ENCODE measurements at places on chromosomes 6 and 20.

- no peak for DNase-seq
Measured at GRCh38 chr20:62860924-62861691, 514 bp downstream of the TCFL5 start.

- no peak for DNase-seq
Measured at GRCh38 chr6:31920811-31921210, 6.7 kb upstream of the C2 start.

- DNase-seq = no peak
Measured at GRCh38 chr6:33897189-33897780, 93.5 kb upstream of the MLN start.

DNA sequence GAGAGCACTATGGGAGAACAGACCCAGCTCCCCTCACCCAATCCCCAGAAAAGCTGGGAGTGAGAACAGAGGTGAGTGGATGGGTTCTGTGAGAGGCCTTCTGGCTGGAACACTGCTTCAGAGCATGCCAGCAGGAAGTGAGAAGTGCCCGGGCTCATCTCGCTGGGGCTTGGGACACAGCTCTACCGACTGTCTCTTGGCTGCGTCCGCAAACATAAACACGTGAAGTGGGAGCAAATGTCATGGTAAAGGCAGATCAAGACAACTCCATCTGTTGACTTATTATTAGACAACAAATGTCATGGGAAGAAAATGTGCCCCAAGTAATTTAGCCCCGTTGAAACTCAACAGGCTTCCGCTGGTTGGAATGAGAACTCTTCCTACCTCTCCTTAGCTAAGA, 25.9 kb downstream of the GNAS-AS1 start:
- DNase-seq = no peak

DNA sequence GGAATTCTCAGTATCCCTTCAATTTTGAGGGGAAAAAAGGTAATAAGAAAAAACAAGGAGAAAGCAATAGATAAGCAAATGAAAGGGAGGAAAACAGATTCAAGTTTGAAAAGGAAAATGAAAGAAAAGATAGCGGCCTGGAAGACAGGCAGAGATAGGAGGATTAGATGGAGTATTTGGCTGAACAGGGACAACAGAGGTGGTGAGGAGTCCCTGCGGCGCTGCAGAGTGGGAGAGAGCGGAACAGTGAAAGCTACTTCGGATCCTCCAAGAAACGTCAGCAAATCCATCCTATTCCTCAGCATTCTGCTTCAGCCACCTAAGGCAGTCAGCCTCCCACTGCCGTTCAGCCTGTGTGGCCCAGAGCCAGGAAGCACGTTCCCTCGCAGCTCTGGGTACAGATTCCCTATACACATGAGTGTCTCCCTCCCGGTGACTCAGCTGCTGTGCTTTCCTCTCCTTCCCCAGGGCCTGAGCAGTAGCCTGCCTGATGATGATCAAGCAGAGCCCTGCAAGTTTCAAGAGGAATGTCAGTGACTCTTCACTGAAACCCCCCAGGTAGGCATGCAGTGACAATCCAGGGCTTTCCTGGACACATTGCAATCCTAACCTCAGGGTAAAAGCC, 43.4 kb upstream of the CDYL start:
- no peak for DNase-seq

DNA sequence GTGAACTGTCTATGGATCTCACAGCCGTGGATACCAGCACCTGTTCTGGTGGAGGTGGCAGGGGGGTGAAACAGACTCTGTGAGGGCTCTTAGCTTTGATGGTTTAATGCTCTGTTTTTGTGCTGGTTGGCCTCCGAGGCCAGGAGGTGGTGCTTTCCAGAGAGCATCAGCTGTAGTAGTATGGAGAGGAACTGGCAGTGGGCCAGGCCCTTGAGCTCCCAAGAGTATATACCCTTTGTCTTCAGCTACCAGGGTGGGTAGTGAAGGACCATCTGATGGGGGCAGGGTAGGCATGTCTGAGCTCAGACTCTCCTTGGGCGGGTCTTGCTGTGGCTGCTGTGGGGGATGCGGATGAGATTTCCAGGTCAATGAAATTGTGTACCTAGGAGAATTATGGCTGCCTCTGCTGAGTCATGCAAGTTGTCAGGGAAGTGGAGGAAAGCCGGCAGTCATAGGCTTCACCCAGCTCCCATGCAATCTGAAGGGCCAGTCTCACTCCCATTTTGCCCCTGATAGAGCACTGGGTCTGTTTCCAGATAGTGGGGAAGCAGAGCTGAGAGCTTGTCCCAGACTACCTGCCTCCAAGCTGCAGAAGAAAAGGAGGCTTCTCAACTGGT, 102.7 kb upstream of the AHI1 start:
- no peak for DNase-seq

- DNase-seq = no peak
Measured at GRCh38 chr6:144898741-144899140, 613.6 kb downstream of the UTRN start.

DNA sequence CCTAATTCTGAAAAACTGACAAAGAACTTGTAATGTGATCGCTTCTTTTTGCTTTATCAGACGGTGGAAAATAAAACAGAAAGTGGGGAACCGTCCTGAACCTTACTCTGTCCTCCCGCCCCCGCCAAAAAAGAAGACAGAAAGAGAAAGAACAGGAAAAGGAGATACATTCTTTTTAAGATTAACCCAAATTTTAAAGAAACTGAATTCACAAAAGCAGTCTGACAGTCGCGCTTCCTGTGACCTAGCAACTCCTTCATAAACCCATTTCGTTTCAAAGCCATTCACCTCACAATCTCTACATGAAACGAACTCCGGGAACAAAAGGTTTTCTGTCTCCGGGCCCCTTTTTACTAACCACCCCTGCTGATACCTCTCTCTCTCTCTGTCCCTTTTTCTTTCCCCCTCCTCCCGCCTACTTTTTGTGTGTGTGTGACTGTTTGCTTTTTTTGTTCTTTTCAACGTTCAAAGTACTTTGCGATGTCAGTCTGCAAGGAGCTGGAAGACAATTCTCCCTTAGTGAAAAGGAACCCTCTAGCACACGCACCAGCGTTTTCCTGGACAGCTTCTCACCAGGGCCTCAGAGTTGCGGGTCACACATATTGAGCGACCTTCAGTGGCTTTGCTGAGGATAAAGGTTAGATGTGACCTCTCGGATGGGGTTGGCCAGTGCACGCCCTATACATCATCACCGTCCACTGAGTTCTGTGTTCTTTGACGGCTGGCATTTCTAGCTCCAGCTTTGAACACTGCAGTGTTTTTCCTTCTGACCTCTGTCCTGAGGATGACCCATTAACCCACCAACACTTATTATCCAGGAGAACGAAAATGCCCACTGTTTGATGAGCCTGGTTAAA, 530 bp upstream of the NEDD9 start:
- DNase-seq = peak; percentile 40

All from activated T-cell treated with anti-CD3 and anti-CD28 coated beads, Interleukin-2, amount 50 U/mL, for 24 hours (primary cell).